ENCODE measurements at places on chromosomes 5 and 9. TPM values are rescaled to one million over a fixed set of nuclear protein-coding genes. Genes with fewer than 3 reads are reported as not detected.

Gene SPINK7
- not detected for total RNA-seq

Gene SLC22A4
- not detected for total RNA-seq

GRCh38 chr5:179747811-179748210, 15.2 kb downstream of the MAML1 start:
- DNase-seq, result no peak

- DNase-seq, result peak; percentile 83
Measured at GRCh38 chr9:128191406-128192046, at the start of gene CIZ1. TSS of gene CIZ1 (minus strand) at chr9:128191572. CDS start at chr9:128190857, 715 bp downstream.

GRCh38 chr9:17795744-17796143, 216.9 kb downstream of the SH3GL2 start:
- DNase-seq, result no peak

GRCh38 chr5:41414598-41414997, 95.8 kb downstream of the PLCXD3 start:
- DNase-seq, result no peak

GRCh38 chr9:13648676-13649075, 369.2 kb upstream of the MPDZ start:
- no peak for DNase-seq

DNA sequence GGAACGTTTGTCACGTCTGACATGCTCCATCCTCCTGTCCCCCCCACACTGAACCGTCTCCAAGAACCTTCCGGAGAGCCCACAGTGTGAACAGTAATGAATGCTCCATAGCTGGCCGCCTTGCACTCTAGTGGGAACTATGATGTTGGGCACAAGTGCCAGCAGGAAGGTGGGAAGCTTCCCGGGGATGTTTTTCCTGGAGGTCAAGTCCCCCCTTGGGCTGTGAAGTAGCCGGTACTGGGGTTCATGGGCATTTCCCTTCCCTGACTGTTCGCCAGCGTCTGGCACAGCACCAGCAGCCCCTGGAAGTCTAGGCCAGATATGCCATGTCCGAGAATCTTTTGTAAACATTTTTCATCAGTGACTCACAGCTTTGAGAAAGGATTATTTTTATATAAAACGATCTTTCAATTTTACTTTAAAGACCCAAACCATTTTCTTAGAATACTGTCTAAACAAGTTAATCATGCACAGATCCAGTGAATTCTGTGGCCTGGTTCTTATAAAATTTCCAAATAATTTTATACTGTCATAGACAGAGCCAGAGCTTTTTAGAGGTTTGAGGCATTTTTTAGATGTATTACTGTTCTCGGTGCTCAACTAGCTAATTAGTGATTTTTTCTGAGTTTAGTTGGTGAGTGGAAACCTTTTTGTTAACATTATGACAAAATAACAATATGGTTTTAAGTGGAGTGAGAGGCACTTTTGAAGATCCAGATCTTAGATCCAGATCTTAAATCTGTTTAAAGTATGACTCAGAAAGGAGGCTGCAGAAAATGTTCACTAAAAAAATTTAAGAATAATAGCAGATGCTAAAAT, 11.6 kb downstream of the ABL1 start:
- no peak for DNase-seq
